Esophagus mucosa (tissue), 1 donor: ENCODE measurements at places on chromosomes 4 and X. TPM values are rescaled to one million over a fixed set of nuclear protein-coding genes. Genes with fewer than 3 reads are reported as not detected.

DNA sequence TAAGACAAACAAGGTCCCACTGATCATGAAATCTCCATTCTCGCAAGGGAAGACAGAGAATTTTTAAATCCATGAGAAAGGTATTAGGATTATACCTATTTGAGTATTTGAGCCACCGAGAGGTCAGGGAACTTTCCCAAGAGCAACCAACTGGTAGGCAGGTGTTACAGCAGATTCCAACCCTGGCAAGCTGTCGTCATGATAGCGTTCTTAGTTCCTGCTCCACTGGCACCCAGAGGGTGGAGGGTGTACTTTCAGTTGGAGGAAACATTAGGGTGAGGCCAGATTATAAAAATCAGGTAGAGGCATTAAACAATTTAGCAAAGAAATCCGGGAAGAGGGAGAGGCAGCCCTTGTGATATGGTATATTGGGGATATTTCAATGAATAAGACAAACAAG, 23.3 kb downstream of the COQ2 start:
- ATAC-seq, result no peak

- ATAC-seq, result no peak
Observed at GRCh38 chr4:59180161-59180560, 2020.0 kb upstream of the ADGRL3 start.

DNA sequence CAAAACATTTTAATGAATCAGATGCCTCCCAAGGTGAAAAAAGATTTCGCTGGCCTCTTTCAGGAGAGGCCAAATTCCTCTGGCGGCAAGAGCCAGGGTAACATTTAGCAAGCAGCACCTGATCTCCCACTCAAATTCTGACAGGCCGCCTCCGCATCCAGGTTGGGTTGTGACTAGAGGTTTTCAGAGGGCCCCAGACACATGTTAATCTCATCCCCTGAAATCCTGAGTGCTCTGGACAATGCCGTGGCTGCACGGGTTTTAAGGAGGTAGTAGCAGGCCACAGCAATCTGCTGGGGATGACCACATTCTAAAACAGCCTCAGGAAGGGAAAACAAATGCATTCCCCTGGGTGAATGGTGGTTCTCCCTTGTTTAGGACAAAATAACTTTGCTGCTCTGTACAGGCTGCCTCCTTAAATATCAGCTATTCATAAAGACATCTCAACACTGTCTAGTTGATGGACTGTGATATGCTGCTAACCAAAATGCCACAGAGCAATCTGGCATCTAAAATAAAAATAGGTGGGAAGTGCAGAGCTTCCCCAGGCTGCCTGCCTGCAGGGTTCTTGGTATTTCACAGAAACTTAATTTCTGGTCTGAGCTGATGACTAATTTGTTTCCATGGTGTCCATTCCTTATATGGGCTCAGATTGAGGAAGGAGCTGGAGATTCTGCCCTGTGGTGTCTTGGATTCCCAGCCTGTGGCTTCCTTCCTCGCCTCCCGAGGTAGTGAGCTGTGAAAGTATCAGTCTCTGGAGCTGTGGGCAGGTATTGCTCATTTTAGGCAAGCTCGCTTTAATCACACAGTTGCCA, 202.0 kb downstream of the DCLK2 start:
- peak; percentile 79 for ATAC-seq

GRCh38 chr4:182207830-182208396, 35.3 kb upstream of the TENM3 start:
- peak; percentile 68 for ATAC-seq

DNA sequence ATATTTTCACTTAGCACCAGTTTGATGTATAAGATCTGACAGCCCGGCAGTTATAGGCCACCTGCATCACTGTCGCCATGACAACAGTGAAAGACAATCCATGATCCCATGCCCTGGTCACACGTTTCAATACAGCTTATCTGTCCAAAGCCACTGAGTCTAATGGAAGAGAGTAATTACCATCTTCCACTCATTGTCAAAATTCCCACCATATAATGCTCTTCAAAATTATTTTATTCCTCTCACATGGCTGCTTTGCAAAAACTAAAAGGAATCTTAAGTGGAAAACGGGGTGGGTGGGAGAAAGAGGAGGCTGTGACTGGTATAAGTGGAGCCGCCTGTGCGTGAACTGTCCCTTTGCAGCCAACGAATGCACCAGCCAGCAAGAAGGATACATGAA, 44.2 kb downstream of the MAML3 start:
- ATAC-seq, result no peak

- ATAC-seq, result no peak
Observed at GRCh38 chrX:17053502-17053901, 107.0 kb downstream of the REPS2 start.

- no peak for ATAC-seq
Observed at GRCh38 chr4:32564626-32565025, 1844.5 kb downstream of the PCDH7 start.

GRCh38 chrX:46803140-46803539, 33.7 kb upstream of the RP2 start:
- ATAC-seq, result peak; percentile 73

GRCh38 chr4:181753207-181753606, 490.0 kb upstream of the TENM3 start:
- ATAC-seq, result no peak

DNA sequence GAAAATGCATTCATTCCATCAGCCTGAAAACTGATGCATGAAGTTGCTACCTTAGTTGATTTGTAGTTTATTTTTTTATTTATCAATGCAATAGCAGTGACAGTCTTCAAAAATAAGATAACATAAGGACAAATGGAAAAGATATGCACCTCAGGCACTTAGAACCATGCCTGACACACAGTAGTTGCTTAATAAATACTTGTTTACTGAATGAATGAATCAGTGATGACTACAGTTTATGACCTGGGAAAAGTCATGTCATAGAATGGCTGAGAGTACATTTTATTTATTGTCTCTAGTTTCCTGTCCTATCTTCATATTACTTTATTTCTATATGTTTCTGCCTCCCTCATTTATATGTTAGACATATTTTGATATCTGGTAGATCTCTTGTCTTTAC, 171.8 kb downstream of the TLL1 start:
- peak; percentile 35 for ATAC-seq

DNA sequence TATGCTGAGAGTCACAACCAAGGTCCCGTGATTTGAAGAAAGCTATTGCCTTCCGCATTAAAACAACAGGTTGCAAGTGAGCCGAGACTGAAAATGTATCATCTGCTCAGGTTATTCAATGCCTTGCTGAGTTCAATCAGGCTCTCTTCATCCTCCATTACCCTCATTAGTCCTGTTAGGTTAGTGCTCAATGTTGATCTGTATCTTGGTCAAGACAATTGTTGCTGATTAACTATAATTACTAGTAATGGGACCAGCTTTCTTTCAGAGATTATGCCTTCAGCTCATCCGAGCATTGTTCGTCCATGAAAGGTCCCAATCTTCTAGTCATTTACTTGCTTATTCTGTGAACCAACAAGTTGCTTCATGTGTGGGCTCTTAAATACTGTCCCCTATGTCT, 534.6 kb upstream of the FAM241A start:
- ATAC-seq, result no peak

GRCh38 chr4:67087897-67088296, 457.4 kb downstream of the CENPC start:
- ATAC-seq, result no peak

- no peak for ATAC-seq
Observed at GRCh38 chr4:1542226-1542490, 135.9 kb upstream of the NKX1-1 start.

- ATAC-seq, result no peak
Observed at GRCh38 chrX:54807524-54808108, at the start of gene MAGED2. Gene MAGED2 (plus strand): TSS chrX:54807745. CDS start chrX:54809332, 1,587 bp downstream.

GRCh38 chr4:108519208-108519833, 101.1 kb upstream of the RPL34 start:
- no peak for ATAC-seq

GRCh38 chr4:22616516-22616915, 76.2 kb upstream of the GBA3 start:
- no peak for ATAC-seq

- ATAC-seq, result peak; percentile 28
Observed at GRCh38 chr4:22897520-22898108, 204.9 kb downstream of the GBA3 start.

DNA sequence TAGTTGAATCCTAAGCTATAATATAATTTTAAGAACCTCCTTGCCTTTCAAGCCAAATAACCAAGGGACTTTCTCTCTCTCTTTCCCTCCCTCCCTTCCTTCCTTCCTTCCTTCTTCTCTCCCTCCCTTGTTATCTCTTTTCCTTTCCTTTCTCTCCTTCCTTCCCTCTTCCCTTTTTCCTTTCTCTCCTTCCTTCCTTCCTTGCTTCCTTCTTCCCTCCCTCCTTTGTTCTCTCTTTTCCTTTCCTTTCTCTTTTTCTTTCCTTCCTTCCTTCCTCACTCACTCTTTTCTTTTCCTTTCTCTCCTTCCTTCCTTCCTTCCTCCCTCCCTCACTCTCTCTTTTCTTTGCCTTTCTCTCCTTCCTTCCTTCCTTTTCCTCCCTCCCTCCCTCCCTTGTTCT, 42.4 kb downstream of the PDGFRA start:
- ATAC-seq, result no peak

DNA sequence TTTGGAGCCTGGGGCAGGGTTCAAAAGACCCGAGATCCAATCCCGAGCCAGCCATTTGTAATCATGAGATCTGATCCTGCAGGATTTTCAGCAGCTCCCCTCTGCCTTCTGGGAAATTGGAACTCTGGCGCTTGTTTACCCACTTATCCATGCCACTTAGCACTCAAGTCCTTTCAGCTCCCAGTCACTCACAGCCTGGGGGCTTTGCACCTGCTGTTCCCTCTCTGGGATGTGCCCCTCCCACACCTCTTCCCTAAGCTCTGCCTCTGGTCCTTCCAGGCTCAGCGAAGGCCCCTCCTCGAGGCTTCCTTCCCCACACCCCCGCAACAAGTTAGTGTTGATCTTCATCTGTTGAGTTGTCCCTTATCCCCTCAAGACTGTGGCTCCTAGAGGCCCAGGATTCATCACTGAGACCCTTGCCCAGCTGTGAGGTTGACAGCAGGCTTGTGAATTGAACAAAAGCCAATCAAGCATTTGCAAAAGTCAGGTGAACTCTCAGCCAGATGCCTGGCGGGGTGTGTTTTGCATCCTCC, 99.1 kb upstream of the AFAP1 start:
- no peak for ATAC-seq

DNA sequence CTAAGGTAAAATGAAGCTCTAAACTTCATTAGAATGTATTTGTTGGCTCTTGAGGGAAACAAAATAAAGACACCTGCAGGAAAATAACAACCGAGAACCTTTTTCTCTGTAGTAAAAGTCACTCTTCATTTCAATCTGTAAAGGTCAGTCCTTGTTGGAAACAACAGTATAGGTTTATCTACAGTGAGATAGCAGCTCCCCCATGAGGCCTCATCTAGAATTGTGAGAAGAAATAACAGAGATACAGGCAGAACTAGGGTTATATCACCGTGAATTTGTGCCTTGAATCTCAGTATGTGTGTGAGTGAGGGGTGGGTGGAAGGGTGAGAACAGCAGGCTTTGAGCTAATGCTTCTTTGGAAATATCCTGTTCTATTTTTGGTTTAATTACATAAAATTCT, 107.8 kb upstream of the FMR1 start:
- ATAC-seq, result no peak

DNA sequence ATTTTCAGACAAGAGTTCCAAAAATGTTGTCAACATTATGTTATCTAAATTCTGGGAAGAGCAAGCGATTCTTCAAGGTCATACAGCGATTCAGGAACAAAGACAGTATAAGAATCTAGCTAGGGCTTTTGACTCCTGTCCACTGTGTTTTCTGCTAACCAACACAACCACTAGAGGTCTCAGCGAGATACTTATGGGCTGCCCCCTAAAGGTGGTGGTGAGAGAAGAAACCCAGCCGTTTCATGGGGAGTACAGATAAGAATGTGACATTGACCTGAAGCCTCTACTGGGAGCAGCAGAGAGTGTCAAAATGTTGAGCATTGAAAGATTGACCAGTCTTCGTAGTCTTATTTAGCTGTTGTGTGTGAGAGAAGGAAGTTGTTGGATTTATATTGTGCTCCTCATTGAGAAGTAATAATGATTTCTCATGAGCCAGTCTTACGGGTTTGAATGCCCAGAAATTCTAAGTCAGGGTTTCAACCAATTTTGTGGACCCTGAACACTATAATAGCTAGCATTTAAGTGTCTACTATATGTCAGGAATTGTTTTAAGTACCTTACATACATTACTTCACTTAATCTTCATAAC, 168.3 kb downstream of the SPRY1 start:
- ATAC-seq, result peak; percentile 88

- no peak for ATAC-seq
Observed at GRCh38 chr4:135186002-135186401, 984.4 kb upstream of the PABPC4L start.

DNA sequence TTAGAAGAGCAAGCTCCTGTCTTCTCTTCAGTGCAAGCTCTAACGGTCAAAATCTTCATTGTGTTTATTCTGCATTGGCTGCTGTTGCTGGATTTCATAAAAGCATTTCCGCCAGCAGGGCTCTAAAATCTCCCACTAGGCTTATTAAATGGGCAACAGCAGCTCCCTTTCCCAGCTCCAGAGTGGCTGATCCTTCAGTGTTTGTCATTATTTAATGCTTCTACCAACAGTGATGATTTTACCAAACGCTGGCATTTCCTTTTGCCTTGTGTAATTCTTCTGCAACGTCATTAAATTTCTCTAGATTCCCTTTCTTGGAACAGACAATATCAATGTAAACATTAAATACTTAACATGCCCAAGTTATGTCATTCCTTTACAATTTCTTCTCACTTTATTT, 20.1 kb downstream of the SLC7A11 start:
- no peak for ATAC-seq

DNA sequence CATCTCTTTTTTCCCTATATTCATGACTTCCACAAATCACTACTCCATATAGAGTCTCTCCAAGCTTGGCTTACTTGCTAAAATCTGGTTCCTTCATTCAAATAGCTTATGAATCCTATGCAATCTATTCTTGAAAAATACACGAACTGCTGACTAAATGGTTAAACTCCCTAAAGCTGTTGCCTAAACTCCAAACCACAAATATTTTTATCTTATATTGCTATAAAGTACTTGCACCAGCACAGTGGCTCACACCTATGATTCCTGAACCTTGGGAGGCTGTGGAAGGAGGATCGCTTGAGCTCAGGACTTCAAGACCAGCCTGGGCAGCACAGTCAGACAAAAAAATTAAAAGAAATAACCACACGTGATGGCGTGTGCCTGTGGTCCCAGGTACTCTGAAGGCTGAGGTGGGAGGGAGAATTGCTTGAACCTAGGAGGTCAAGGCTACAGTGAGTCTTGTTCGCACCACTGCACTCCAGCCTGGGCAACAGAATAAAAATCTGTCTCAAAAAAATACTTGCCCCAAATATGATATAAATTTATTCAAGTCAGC, 2.2 kb downstream of the FBXO8 start:
- ATAC-seq, result no peak

Gene NXF2
- total RNA-seq, result not detected

Gene ANKRD50
- 12.8 TPM for total RNA-seq

Gene STX18
- 13.6 TPM for total RNA-seq

Gene AR
- 0.48 TPM for total RNA-seq

Gene PCDH18
- total RNA-seq, result 2.8 TPM

Gene IBSP
- not detected for total RNA-seq

Gene TMEM164
- total RNA-seq, result 22.4 TPM
